ENCODE measurements at places on chromosomes 2 and 18. TPM values are rescaled to one million over a fixed set of nuclear protein-coding genes. Genes with fewer than 3 reads are reported as not detected.

Gene LGALSL
- total RNA-seq = 3.6 TPM

Gene MYO5B
- total RNA-seq = 0.36 TPM

DNA sequence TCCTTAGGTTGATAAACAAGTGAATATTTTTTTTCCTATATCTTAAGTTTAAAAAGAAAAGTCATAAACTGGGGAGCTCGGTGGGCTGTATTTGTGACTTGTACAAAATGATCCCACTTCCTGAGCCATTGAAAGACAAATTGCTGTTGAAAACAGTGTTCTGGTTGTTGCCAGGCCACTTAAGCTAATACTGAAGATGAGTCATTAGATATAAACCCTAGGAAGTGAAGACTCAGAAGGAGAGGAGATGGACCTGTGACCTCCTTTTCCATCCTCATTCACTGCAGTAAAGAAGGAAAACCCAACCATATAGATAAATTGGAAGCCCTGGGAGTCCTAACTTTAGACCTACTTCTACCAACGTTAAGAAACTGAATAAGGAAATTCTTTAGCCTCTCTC lies 46.2 kb upstream of the SERPINE2 start:
- H3K27me3 ChIP-seq = no peaks in the 10 kb centered on the region
- H3K27ac ChIP-seq = peak overlapping the region; percentile 71
- H3K4me1 ChIP-seq = peaks cover 36% of the 10 kb centered on the region
- peak; percentile 59 for DNase-seq
- H3K36me3 ChIP-seq = no peaks in the 10 kb centered on the region
- H3K4me3 ChIP-seq = no peak overlapping the region

GRCh38 chr2:75589391-75590105 lies 28.8 kb upstream of the EVA1A start:
- peak overlapping the region; percentile 86 for H3K27ac ChIP-seq
- no peaks in the 10 kb centered on the region for H3K27me3 ChIP-seq
- H3K4me3 ChIP-seq = no peak overlapping the region
- no peaks in the 10 kb centered on the region for H3K36me3 ChIP-seq
- DNase-seq = peak; percentile 68

DNA sequence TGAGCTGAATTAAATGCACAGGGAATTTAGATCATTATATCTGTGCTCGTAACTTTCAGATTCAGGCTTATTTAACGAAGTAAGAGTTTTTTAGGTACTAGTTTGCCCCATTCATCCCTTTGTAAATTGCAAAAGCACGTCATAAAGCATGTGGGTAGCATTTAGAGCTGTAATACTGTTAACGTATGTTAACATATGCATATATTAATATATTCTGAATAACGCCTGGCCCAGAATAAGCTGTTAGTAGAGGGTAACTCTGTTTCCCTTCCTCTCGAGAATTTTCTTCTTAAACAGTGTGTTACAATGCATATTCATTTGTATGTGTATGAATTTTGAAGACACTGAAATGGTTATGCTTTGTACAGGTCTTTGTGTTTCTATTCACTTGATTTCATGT lies 30.5 kb downstream of the KDM3A start:
- no peak overlapping the region for H3K27ac ChIP-seq
- H3K27me3 ChIP-seq = no peaks in the 10 kb centered on the region
- no peak overlapping the region for H3K4me3 ChIP-seq
- peaks cover 32% of the 10 kb centered on the region for H3K36me3 ChIP-seq
- no peak for DNase-seq
- H3K4me1 ChIP-seq = peaks cover 12% of the 10 kb centered on the region

- DNase-seq = no peak
- no peak overlapping the region for H3K27ac ChIP-seq
- no peak overlapping the region for H3K4me3 ChIP-seq
- H3K27me3 ChIP-seq = no peaks in the 10 kb centered on the region
Measured at GRCh38 chr2:139969323-139969722, 1189.1 kb upstream of the NXPH2 start.

DNA sequence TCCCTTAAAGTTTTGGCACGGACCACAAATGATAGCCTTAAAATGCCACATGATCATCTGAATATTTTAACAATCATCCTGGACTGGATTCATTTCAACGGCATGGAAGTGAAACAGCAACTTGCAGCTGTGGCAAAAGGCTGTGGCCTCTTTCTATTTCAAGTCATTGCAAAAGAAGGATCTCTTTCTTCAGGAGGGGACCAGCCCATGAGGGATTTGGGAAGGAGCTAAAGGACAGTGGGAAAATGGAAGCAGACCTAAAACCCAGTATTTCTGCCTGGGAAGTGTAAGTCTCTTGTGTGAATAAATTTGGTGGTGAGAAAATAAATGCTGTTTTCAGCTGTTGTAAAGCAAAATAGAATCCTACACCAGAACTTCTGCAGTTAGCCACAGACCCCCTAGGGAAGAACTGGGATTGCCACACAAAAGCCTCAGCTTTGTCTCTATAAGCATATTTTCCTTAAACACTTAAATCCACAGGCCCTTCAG lies 107.3 kb upstream of the ZFP36L2 start:
- H3K27me3 ChIP-seq = no peaks in the 10 kb centered on the region
- peaks cover 2% of the 10 kb centered on the region for H3K36me3 ChIP-seq
- H3K4me1 ChIP-seq = peaks cover 20% of the 10 kb centered on the region
- H3K4me3 ChIP-seq = peak overlapping the region; percentile 33

Gene WDR7
- 23.2 TPM for total RNA-seq

DNA sequence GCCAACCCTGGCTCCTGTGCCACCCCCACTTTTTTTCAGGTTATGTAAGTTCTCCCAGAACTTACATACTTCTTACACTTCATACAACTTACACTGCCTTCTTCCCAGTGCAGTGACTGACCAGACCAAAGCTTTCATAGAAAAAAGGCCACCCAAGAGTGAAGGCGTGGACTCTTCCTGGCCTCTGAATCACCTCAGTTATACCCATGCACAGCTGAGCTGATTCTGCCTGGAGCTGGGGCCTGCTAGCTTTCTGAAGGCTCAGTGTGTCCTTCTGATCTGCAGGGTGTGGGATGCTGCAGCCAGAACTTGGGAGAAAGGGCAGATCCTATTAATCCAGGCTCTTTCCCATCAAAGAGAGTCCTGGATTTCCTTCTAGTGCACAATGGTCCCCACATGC lies 216.1 kb downstream of the TTC32 start:
- H3K36me3 ChIP-seq = no peaks in the 10 kb centered on the region
- no peak for DNase-seq
- H3K27me3 ChIP-seq = no peaks in the 10 kb centered on the region
- H3K4me1 ChIP-seq = no peaks in the 10 kb centered on the region
- no peak overlapping the region for H3K27ac ChIP-seq

GRCh38 chr18:24878289-24878688 lies 417.9 kb downstream of the HRH4 start:
- DNase-seq = peak; percentile 51
- no peaks in the 10 kb centered on the region for H3K36me3 ChIP-seq
- no peaks in the 10 kb centered on the region for H3K4me1 ChIP-seq
- H3K4me3 ChIP-seq = no peak overlapping the region

DNA sequence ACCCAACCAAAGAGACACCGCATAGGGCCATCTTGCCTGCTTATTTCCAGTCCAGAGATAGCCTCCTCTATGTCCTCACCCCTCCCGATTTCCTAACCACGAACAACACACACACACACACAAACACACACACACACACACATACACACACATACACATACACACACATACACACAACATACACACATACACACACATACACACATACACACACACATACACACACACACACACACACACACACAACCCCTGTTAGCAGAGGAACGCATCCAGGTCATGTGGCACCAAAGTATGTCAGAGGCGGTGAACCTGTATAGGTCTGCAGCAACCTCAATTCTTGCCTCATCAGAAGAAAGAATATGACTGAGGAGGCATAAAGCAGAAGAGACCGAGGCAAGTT lies 18.5 kb upstream of the DNER start:
- no peak overlapping the region for H3K4me3 ChIP-seq
- no peaks in the 10 kb centered on the region for H3K4me1 ChIP-seq
- H3K27ac ChIP-seq = no peak overlapping the region

Gene VIL1
- total RNA-seq = under 0.01 TPM

DNA sequence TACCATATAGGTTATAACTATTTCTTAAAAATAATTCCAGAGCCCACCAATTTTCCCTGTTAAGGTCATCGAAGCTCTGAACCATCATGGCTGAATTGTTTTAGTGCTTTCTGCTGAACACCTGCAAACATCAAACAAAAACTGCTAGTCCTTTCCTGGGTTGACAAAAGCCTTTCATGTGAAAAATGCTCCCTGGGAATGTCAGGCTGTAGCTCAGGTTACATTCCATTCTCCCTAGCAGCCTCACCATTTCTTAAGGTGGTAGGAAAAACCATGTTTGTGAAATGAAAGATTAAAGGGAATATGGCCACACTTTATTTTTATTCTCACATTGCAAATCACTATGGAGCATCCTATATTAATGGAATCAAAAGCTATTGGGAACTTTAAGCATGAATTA lies 5.7 kb downstream of the TCF4 start:
- H3K4me3 ChIP-seq = no peak overlapping the region
- DNase-seq = no peak
- no peaks in the 10 kb centered on the region for H3K27me3 ChIP-seq
- H3K4me1 ChIP-seq = peaks cover 20% of the 10 kb centered on the region

GRCh38 chr18:275486-275885 lies 7.6 kb upstream of the THOC1 start:
- H3K27ac ChIP-seq = no peak overlapping the region
- no peaks in the 10 kb centered on the region for H3K4me1 ChIP-seq
- H3K4me3 ChIP-seq = no peak overlapping the region
- H3K27me3 ChIP-seq = peaks cover 2% of the 10 kb centered on the region
- no peaks in the 10 kb centered on the region for H3K36me3 ChIP-seq

DNA sequence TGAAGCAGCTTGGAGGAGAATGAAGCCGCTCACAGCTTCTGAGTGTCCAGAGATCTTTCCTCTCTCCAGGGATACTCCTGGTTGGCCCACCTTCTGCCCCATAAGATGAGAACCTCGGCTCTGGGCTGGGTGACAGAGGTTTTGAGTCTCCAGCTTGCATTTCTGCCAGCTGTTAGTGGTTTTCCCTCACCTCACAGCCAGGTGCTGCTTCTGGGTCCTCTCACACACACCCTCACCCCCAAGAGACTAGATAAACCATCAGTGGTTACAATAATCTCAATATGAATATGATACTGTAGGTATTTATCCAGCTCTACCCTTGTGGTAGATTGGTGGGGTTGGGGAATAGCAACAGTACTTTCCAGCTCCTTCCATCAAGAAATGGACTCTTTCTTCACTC lies 161.7 kb upstream of the SIX3 start:
- peaks cover 3% of the 10 kb centered on the region for H3K27me3 ChIP-seq
- no peak overlapping the region for H3K4me3 ChIP-seq
- DNase-seq = no peak
- no peaks in the 10 kb centered on the region for H3K36me3 ChIP-seq
- H3K27ac ChIP-seq = no peak overlapping the region

Gene TCF7L1
- total RNA-seq = 2.5 TPM

DNA sequence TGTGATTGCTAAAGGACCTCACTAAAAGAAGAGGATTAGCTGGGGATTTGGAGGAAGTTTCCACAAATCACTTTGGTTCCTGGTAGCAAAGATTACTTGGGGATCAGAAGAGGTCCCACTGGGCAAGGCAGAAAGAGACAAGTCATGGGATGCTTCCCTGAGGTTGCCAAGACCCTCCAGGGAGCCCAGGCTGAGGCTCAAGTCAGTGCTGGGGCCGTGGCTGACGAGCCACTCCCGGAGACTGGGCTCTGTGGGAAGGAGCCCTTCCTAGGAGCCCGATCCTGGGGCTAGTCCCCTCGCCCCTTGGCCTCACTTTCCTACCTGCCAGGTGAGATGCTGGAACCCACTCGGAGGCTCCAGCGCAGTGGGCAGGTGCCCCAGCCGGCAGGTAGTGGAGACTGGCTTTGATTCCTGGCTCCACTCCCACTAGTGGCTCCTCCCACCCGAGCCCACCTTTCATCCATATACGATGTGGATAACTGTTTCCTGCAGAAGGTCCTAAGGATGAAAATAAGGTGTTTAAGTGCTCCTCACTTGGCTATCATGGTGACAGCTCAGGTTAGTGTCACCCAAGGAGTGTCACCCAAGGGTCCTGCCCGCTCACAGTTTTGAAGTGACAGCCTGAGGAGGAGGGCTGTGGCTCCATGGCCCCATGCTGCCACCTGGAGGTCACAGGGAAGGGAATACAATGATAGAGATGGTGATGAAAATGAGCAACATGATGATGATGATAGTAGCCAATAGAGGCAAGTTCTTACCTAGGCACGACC lies 100.5 kb downstream of the CAPN13 start:
- no peak overlapping the region for H3K27ac ChIP-seq
- DNase-seq = peak; percentile 90
- no peaks in the 10 kb centered on the region for H3K36me3 ChIP-seq
- H3K4me1 ChIP-seq = no peaks in the 10 kb centered on the region

DNA sequence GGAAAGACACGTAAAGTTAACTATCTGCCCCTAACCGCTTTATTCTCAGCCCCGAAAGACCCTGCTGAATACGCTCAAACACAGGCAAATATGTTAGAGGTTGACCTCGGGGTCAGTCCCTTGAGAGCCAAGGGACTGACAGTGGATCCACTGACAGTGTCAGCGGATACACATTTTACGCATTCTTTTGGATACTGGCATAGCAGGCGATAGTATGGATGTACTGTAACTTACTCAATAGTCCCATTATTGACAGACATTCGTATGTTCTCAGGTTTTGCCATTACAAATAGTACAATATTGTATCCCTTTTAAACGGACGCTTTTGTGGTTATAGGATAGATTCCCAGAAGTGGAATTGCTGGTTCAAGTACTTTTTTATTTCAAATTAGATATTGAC lies 13.4 kb downstream of the ATP6V1B1 start:
- H3K36me3 ChIP-seq = no peaks in the 10 kb centered on the region
- H3K27ac ChIP-seq = no peak overlapping the region
- no peak for DNase-seq
- H3K4me3 ChIP-seq = no peak overlapping the region

DNA sequence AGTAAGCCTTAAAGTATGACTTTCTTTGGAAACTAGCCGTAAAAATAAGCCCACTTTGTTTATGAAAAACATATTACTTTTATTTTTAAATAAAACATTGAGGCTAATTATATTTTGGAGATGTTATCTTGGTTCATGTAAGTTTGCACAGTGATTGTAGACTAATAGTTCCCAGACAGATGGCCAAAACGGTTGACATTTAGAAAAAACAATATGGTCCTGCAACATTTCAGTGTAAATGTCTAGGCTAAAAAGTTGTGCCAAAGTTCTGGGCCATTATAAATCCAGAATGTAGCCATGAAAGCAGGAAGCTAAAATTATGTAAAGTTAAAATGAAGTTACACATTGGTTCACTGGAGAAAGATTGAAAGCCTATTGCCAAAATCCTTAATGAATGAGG lies 43.6 kb downstream of the SLC5A7 start:
- H3K27me3 ChIP-seq = no peaks in the 10 kb centered on the region
- H3K27ac ChIP-seq = no peak overlapping the region
- H3K36me3 ChIP-seq = no peaks in the 10 kb centered on the region
- no peaks in the 10 kb centered on the region for H3K4me1 ChIP-seq
- DNase-seq = no peak

Gene LHCGR
- not detected for total RNA-seq

GRCh38 chr2:131425231-131425941 lies 50.5 kb upstream of the TUBA3D start:
- H3K4me3 ChIP-seq = no peak overlapping the region
- peaks cover 40% of the 10 kb centered on the region for H3K27me3 ChIP-seq
- H3K4me1 ChIP-seq = no peaks in the 10 kb centered on the region
- DNase-seq = no peak
- no peak overlapping the region for H3K27ac ChIP-seq
- H3K36me3 ChIP-seq = no peaks in the 10 kb centered on the region

Gene GAREM2
- total RNA-seq = 2.4 TPM

Gene C2orf80
- total RNA-seq = not detected
